ENCODE measurements at places on chromosomes 2 and 18. TPM values are rescaled to one million over a fixed set of nuclear protein-coding genes. Genes with fewer than 3 reads are reported as not detected.

FAP gene
- total RNA-seq = 91.9 TPM

OSR1 gene
- total RNA-seq = 120 TPM

CHRNA1 gene
- total RNA-seq = 0.13 TPM

GALNT5 gene
- total RNA-seq = 28.8 TPM

NEU2 gene
- total RNA-seq = not detected

AMER3 gene
- not detected for total RNA-seq

CSRNP3 gene
- 3.1 TPM for total RNA-seq

DYNAP gene
- total RNA-seq = not detected

CYS1 gene
- total RNA-seq = 2.0 TPM

UGT1A4 gene
- total RNA-seq = not detected

DCC gene
- total RNA-seq = 0.13 TPM

STARD6 gene
- 0.53 TPM for total RNA-seq

KCNK3 gene
- total RNA-seq = 8.2 TPM

MREG gene
- 1.7 TPM for total RNA-seq

WDR43 gene
- 59.9 TPM for total RNA-seq

UGT1A1 gene
- not detected for total RNA-seq

HOXD12 gene
- total RNA-seq = not detected

EIF2AK2 gene
- 26.6 TPM for total RNA-seq

RGPD4 gene
- total RNA-seq = under 0.01 TPM

Measured in aortic smooth muscle cell (primary cell).